ENCODE measurements at places on chromosomes 1 and 21.

DNA sequence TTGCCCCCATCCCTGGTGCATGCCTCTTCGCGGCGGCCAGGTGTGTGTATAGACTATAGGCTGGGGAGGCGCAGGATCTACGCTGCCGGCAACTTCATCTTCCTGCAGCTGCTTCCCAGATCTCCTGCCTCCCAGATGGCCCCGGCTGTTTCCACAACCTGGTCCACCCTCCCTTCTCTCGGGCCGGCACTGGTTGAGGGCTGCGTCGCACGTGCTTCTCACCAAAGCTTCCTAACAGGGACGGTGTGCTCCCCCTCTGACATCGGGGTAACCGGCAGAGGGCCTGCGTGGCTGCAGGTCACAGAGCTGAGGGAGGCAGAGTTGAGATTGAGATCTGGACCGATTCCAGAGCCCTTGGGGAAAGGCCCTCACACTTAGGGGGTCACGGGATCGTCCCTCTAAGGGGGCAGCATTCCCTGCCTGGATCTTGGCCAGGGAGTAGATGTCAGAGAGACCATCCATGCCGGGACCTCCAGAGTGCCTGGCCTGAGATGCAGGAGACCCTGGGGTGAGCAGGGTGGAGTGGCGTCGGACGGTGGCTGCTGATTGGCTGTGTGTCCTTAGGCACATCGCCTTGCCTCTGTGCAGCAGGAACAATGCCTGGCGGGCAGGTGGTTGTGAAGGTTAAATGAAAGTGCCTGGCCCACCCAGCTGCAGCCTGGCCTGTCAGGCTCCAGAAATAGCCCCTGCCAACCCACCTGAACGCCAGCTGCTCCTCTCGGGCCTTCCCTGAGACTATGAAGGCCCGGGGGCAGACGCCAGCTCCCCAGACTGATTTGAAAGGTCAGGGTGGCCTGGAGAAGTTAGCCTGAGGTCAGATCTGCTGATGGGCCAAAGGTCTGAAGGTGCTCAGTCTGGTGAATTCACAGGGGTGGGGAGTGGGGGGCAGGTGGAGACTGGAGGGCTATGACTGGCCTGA, 6.1 kb upstream of the MASP2 start:
- peak; percentile 54 for DNase-seq

- DNase-seq = no peak
These were observed 39.9 kb upstream of the TSPEAR start for GRCh38 chr21:44751186-44751798.

GRCh38 chr1:21311016-21311415, 20.8 kb upstream of the ECE1 start:
- DNase-seq = no peak

DNA sequence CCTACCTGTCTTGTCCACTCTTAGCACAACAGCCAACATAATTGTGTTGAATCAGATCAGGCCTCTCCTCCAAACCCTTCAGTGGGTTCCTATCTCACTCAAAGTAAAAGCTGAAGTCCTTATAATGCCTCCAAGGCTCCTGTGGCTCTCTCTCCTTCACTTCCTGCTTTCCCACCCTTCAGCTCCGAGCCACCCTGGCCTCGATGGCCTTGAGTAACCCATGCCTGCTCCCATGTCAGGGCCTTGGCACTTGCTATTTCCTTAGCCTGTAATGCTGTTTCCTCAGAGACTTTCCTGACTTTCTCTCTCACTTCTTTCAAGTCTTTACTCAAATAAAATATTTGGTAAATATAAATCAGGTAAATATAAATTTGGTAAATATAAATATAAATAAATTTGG, 8.1 kb upstream of the PLEKHM2 start:
- DNase-seq = no peak

- no peak for DNase-seq
These were observed 753 bp downstream of the KCNJ6 start for GRCh38 chr21:37915497-37915911.

All from hematopoietic multipotent progenitor cell treated with erythropoietin and hydrocortisone succinate and interleukin-3 and kit ligand, for 8 days (in vitro differentiated cells).